ENCODE measurements at places on chromosomes 6 and 20.
A peak's percentile ranks its signal among the peaks of the same experiment; 100 is the strongest.

DNA sequence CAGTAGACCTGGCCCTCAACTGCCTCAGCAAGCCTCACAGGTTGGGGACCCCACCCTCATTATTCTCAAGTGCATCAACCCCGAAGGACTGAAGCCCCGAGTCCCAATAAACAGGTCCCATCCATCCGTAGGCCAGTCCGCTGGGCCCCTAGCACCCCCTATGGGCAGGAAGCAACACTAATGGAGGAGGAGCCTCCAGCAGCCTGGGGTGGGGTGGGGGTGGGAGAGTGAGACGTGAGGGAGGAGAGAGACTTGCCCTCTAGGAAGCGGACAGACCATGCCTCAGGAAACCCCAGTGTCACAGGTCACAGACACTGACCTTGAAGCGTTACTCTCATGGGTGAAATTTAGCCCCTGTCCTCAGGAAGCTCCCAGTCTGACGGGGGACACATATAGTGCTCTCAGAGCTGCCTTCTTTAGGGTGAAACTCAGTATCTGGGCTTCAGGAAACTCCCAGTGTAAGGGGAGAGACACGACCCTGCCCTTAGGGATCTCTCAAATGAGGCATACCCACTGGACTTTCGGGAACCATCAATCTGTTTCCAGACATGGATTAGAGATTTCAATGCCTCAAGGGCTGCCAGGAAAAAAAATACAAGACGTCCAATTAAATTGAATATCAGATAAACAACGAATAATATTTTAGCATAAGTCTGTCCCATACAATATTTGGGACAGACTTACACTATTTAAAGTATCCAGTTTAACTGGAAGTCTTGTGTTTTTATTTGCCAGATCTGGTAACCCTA is 125.8 kb downstream of the MRPL14 start:
- DNase-seq = no peak

DNA sequence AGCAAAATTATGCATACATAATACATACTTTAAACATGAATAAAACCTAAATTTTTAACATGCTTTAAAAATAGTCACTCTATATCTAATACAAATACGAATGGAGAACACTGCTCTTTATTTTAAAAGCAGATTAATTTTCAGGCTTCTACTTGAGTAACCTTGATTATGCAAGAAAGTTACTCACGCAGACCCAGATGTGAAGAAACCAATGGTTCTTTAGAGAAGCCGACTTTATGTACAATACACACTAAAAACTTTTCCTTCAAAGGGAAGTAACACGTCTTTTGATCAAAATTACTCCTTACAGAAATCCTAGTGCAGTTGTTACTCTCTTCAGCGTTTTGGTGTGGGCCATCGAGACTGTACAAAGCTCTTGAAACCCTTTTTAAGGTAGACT is 136.9 kb upstream of the SLC22A16 start:
- no peak for DNase-seq

GRCh38 chr6:82057846-82058554 is 189.5 kb downstream of the IBTK start:
- no peak for DNase-seq

DNA sequence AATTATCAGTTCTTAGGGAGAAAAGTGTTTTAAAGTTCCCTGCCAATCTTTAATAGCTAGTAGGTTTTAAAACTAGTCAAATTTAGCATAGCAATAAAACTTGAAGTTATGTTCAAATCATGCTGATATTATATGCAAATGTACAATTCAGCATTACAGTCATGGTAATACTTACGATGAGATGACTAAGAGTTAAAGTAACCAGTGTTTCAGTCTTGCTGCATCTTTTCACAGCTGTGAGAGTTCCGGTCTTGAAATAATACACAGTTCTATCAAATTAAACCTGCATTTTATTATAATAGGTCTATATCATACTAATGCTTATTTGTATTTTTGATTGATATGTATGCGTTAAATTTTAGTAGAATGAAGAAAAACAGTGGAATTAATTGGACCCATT is 26.1 kb downstream of the POPDC3 start:
- DNase-seq = no peak

GRCh38 chr6:100161782-100162365 is 167.9 kb upstream of the MCHR2 start:
- no peak for DNase-seq

- DNase-seq = no peak
Measured at GRCh38 chr20:32526125-32526524, 59.0 kb downstream of the NOL4L start.

DNA sequence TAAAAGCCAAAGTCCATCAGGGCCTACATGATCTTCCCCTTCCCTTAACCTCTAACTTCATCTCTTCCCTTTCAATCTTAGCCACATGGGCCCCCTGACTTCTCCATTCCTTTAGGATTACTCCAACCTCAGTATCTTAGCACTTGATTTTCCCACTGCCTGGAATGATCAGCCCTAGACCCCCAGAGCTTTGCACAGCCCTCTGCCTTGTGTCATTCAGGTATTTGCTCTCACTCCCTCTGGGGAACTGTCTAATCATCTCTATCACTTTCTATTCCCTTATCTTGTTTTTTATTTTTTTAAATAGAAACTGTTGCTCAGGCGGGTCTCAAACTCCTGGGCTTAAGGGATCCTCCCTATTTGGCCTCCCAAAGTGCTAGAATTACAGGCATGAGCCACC is 13.3 kb upstream of the ZNFX1 start:
- DNase-seq = no peak

GRCh38 chr20:40688129-40689099 is 622 bp downstream of the MAFB start:
- peak; percentile 32 for DNase-seq

DNA sequence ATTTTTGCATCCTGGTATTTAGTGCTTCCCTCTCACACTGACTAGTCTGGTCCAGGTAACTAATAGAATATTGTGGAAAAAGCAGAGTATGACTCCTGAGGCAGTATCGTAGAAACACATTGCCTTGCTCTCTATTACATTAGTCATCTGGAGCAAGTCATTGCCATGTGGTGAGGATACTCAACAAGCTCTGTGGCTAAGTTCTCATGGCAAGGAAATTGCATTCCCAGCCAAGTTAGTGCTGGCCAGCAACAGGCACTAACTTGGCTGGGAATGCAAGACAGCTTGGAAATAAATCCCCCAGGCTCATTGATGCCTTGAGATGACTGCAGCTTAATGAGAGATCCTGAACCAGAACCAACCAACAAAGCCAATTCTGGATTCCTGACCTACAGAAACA is 39.7 kb upstream of the HTR1B start:
- DNase-seq = no peak

- DNase-seq = no peak
Measured at GRCh38 chr6:16868968-16869367, 107.7 kb upstream of the ATXN1 start.

DNA sequence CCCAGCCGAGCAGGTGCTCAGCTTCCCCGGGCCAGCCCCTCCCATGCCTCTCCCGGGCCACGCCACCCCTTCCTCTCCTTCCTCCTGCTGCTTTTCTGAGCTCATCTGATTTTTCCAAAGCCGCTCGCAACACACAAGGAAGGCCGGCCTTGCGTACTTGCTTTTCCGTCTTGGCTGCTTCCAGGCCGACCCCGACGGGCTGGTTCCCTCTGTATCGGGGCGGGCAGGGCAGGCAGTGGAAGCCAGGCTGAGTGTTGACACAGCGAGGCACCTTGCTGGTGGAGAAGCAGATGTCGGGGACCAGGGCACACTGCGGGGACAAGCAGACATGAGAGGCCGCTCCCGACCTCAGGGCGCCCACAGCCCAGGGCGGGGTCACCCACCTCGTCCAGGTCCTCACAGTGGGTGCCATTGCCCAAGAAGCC is 21.1 kb downstream of the THBS2 start:
- DNase-seq = no peak

DNA sequence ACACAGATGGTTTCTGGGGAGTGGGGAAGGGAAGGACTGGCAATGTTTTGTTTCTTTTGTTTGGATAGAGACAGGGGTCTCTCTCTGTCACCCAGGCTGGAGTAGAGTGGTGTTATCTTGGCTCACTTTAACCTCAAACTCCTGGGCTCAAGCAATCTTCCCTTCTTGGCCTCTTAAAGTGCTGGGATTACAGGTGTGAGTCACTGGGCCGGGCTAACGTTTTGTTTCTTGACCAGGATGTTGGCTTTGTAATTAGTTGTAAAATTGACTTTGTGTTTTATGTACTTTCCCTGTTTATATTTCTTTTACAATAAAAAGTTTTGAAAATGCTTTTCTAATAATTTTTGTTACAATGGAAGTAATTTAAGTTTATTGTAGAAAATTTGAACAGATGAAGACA is 10.9 kb downstream of the SPATS1 start:
- DNase-seq = no peak

DNA sequence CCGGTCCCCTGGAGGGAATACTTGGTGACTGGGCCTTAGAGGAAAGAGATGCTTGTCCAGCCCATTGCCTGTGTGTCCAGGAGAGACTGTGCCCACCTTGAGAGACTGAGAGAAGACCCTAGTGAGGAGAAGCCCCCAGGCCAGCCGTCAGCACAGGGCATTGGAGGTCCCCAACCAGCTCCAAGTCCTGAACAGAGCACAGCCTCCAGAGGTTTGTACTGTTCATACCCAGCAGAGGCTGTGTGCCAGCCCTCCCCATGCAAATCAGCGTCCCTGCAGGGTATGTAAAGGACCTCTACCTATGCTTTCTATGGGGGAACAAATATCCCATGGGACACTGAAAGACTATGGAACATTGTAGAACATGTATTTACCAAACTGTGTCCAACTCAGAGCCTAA is 8.4 kb downstream of the HLA-E start:
- DNase-seq = no peak

DNA sequence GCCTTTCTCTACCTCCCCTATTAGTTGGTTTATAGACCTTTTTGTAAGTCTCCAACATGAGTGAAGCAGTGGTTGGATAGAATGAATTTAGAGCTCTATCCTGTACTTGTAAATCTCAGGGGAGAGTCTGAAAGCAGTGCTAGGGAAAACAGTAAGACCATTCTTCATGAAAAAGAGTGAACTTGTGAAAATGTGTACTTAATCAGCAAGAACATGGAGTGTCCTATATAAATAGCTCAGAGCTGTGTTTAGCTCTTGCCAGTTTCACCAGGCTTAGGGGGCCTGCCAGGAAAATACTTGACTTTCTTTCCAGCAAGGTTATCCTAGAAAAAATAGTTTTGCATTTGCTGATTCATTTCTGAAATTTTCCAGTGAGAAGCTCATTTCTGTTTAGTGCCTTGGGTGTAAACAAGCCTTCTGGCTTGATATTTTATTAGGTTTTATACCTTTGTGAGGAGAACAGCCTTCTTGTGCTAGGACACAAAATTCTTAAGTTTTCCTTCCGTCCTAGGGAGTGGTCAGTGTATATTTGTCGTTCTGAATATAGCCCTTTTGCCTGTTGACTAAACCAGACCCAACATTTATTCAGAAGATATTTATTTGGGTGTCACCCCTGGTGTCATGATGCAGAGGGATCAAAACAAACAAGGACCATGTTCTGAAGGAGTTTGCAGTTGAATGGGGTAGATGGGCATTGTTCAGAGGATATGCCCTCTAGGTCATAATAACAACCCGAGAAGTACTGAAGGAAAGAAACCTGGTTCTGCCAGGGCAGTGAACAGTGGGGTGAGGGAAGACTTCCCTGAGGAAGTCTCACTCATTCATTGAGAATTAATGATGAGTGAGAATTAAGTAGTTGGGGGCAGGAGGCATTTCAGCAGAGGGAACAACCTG is 7.6 kb downstream of the ARFGEF2 start:
- DNase-seq = no peak

DNA sequence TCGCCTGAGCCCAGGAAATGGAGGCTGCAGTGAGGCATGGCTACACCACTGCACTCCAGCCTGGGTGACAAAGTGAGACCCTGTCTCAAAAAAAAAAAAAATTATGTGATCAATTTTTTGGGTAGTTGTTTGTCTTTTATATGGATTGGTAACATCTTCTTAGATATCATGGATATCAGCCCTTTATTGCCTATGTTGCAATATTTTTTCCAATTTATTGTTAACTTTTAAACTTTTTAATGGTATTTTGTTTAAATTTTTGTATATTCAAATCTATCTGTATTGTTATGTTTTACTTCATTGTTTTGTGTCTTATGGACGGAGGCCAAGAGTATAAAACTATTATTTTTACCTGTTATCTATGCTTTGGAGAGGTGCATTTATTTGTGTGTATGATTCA is 32.4 kb upstream of the LTV1 start:
- DNase-seq = no peak

DNA sequence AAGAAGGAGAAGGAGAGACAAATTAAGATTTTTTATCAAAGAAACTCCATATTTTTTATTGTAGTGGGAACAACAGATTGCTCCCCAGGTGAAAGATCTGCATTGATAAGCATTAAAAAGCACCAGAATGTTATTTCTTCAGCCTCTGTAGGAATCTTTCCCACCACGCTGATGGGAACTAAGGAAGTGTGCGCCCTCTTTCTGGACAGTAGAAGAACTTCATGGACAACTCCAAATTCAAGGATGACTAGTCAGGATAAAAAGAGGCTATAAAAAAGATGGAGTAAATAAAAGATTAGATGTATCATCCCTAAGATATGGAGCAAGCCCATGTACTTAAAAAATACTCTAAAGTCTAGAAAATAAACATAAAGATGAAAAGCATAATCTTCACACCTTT is 45.8 kb upstream of the PAK5 start:
- no peak for DNase-seq

DNA sequence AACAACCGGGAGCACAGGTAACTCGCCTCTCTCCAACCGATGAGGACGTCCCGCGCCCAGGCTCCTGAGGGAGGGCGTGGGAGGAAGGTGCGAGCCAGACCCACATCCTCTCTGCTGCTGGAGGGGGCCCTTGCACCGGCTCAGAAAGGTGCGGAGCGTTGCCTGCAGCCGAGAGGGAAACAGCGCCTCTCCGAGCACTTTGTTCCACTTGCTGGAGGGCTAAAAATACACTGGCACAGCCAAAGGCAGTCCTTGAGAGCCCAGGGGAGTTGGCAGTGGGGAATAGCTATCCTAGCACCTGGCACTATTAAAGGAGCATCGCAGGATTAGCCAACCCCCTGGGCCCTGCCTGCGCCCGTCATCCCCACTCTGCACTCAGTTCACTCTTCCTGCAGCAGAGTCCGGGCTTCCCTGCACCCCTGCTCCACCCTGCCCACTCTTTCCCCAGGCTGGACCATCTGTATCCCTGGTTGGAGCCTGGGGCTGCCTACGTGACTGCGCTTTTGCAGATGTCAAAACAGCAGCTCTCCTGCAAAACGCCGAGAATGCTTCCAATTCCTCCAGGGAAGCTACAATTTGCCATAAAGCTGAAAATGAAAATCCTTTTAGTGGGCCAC is 108.9 kb downstream of the SNX5 start:
- DNase-seq = no peak

- no peak for DNase-seq
Measured at GRCh38 chr6:153121311-153121710, 9.8 kb downstream of the RGS17 start.

- no peak for DNase-seq
Measured at GRCh38 chr6:37865504-37865903, 46.0 kb downstream of the ZFAND3 start.

DNA sequence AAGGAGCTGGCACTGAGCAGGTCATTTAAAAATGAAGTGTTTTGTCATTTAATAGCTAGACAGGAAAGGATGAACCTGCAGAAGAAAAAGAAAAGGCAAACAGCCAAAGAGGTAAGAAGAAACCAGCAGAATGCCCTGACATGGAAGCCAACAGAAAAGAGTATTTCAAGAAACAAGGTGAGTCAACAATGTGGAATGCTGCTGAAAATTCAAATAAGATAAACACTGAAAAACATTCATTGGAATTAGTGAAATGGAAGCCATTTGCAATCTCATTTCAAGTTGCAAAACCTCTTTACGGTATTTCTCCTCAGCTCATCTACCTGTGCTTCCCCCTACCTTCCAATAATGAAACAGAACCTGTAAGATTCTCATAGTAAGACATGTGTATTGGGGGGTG is 59.6 kb downstream of the RWDD2A start:
- no peak for DNase-seq
